ENCODE measurements at places on chromosomes 7 and 10.
A peak's percentile ranks its signal among the peaks of the same experiment; 100 is the strongest.

GRCh38 chr7:140638173-140638791 lies 2.3 kb downstream of the DENND2A start:
- DNase-seq: peak; percentile 58

- no peak for DNase-seq
Observed at GRCh38 chr7:152115021-152115718, 89.7 kb downstream of the GALNT11 start.

- no peak for DNase-seq
Observed at GRCh38 chr7:78020874-78021249, 222.3 kb downstream of the PHTF2 start.

DNA sequence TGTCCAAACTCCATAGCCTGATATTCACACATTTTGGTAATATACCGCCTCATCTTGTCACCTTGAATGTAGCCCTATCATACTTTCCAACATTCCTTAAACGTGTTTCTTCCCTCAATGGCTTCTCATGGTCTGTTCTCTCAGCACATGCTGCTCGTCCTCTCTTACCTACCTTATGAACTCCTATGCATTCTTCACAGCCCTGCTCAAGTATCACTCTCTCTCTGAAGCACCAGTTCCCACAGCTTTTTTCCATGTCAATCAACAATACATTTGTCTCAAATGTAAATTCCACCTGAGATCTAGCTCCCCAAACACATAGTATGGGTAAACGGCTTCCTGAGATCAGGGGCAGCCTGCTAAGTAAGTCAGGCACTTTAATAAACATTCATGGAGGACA lies 85.2 kb upstream of the ZMIZ1 start:
- no peak for DNase-seq

GRCh38 chr7:32357535-32358277 lies 132.5 kb downstream of the LSM5 start:
- no peak for DNase-seq

DNA sequence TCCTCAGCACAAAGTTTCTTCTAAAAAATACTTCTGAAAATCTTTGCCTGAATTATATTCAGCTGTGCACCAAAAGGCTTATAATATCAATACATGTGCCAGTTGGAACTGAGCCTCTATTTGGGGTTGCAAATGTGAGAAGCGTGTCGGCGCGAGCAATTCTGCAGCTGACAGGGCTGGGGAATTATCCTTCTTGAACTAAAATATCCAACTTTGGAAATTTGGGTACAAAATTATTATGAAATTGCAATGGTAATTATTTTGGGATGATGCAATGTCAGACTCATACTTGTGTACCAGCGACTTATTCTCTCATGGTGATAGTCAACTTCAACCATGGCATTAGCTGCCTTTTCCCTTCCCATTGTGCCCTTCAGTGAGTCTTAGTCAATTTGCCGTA lies 507.0 kb upstream of the KLF6 start:
- no peak for DNase-seq

GRCh38 chr7:130338233-130338632 lies 6.4 kb upstream of the CPA5 start:
- no peak for DNase-seq

DNA sequence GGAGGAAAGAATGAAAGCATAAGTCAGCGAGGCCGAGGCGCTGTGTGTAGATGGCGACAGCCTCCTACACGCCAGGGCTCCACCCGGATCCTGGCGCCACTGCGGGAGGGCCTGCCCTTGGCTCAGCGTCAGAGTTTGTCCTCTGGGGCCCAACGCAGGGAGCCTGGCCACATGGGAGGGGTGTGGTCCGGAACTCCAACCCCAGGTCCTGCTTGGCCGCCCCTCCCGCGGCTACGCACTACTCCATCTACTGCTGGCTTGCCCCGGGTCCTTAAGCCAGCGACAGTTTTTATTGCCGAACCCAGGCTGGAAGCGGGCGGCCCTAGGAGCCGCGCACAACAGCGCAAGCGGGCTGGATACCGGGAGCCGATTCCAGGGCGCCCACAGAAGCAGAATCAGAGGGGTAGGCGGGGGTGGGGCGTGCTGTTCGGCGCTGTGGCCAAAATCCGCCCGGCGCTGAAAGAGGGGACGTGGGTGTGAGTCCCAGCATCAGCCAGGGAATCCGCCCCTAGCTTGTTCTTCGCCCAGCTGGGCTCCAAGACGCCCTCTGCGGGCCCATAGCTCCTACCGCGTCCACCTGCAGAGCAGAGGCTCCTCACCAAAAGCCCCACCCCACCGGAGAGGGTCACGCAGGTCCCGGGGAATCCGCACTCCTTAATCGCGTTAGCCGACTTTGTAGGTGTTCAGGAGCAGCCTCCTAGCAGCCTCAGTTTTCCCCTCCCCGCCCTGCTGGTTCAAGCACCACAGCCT lies 4.5 kb downstream of the KAZALD1 start:
- DNase-seq: peak; percentile 67

DNA sequence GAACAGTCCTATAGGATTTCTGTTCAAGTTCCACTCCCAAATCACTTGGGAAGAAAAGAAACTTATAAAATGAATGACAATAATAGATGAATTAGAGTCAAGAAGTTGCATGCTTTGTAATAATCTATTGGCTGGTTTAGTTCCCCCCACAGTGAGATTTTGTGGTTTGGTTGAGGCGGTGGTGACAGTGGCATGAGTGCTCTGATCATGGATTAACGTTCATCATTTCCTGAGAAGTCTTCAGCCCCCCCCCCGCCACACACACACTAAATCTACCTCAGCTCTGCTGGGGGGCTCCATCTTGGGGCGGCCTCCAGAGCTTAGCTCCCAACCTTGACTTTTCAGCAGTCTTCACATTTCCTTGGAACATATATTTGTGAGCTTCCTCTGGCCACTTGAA lies 121.7 kb downstream of the ABCA13 start:
- DNase-seq: no peak

GRCh38 chr10:14587540-14588083 lies 187.1 kb downstream of the FAM107B start:
- no peak for DNase-seq

All from HFFc6 (cell line).